Smooth muscle cell of the umbilical artery (primary cell): ENCODE measurements at places on chromosomes 3 and 15. TPM values are rescaled to one million over a fixed set of nuclear protein-coding genes. Genes with fewer than 3 reads are reported as not detected.

The SAMMSON gene
- total RNA-seq = under 0.01 TPM in 1 of 2 replicates, not detected in the other

The SAXO2 gene
- 0.05 and 1.2 TPM in 2 replicates for total RNA-seq

The SLC28A2 gene
- total RNA-seq = not detected in 2 replicates

The CRTAP gene
- total RNA-seq = 236 and 284 TPM in 2 replicates

The SLC15A2 gene
- total RNA-seq = 0.59 and 2.3 TPM in 2 replicates

The FSIP1 gene
- 0.65 and 0.89 TPM in 2 replicates for total RNA-seq

The HIGD2B gene
- not detected in 2 replicates for total RNA-seq

The ZBTB47 gene
- 31.8 and 33.4 TPM in 2 replicates for total RNA-seq

The STAC gene
- 0.30 and 0.88 TPM in 2 replicates for total RNA-seq

The SERINC4 gene
- not detected in 2 replicates for total RNA-seq

The SEMA3G gene
- total RNA-seq = 0.09 TPM in 1 of 2 replicates, not detected in the other

The CD86 gene
- not detected in 2 replicates for total RNA-seq

The DUOX2 gene
- total RNA-seq = 0.05 TPM in 1 of 2 replicates, not detected in the other

The CYP8B1 gene
- total RNA-seq = not detected in 2 replicates

The C3orf20 gene
- total RNA-seq = 0.05 TPM in 1 of 2 replicates, not detected in the other

The HMG20A gene
- total RNA-seq = 27.3 and 41.9 TPM in 2 replicates

The DUOXA2 gene
- not detected in 2 replicates for total RNA-seq

The PCLAF gene
- total RNA-seq = 3.6 and 12.8 TPM in 2 replicates

The LEKR1 gene
- 0.14 and 0.59 TPM in 2 replicates for total RNA-seq

The TRIM59 gene
- total RNA-seq = 7.7 and 20.2 TPM in 2 replicates

The SLC12A1 gene
- not detected in 2 replicates for total RNA-seq

The RASL12 gene
- total RNA-seq = not detected in 2 replicates

The RTP3 gene
- not detected in 2 replicates for total RNA-seq

The VILL gene
- 3.6 and 8.9 TPM in 2 replicates for total RNA-seq

The RBPMS2 gene
- not detected in 2 replicates for total RNA-seq

The GOLGA6C gene
- total RNA-seq = not detected in 2 replicates

The COLQ gene
- total RNA-seq = 0.23 and 0.30 TPM in 2 replicates

The FBXO22 gene
- total RNA-seq = 65.9 and 87.8 TPM in 2 replicates

The DAZL gene
- not detected in 2 replicates for total RNA-seq

The PRR20G gene
- not detected in 2 replicates for total RNA-seq

The PHLDB2 gene
- 61.5 and 122 TPM in 2 replicates for total RNA-seq

The MED12L gene
- total RNA-seq = 0.42 and 0.89 TPM in 2 replicates

The CKMT1A gene
- not detected in 2 replicates for total RNA-seq

The DUOX1 gene
- total RNA-seq = not detected in 2 replicates

The ABCF3 gene
- 42.1 and 49.6 TPM in 2 replicates for total RNA-seq

The GHRL gene
- not detected in 2 replicates for total RNA-seq

The SNTN gene
- not detected in 2 replicates for total RNA-seq

The TRPC1 gene
- total RNA-seq = 31.5 and 35.5 TPM in 2 replicates

The SLC12A8 gene
- 33.5 and 226 TPM in 2 replicates for total RNA-seq

The SLC22A14 gene
- 0.59 and 1.2 TPM in 2 replicates for total RNA-seq

The FYTTD1 gene
- total RNA-seq = 63.8 and 79.7 TPM in 2 replicates

The TGM5 gene
- not detected in 2 replicates for total RNA-seq

The CHRFAM7A gene
- total RNA-seq = under 0.01 TPM in 1 of 2 replicates, not detected in the other

The GCSAM gene
- not detected in 2 replicates for total RNA-seq

The WDR93 gene
- total RNA-seq = under 0.01 TPM in 1 of 2 replicates, not detected in the other

The TLR9 gene
- under 0.01 TPM in 1 of 2 replicates, not detected in the other for total RNA-seq

The RBP2 gene
- total RNA-seq = not detected in 2 replicates

The NAA50 gene
- 124 and 184 TPM in 2 replicates for total RNA-seq

The PAQR9 gene
- total RNA-seq = 0.05 TPM in 1 of 2 replicates, not detected in the other

The GOLGA8J gene
- total RNA-seq = not detected in 2 replicates
